ENCODE measurements at places on chromosomes 2 and 18.

DNA sequence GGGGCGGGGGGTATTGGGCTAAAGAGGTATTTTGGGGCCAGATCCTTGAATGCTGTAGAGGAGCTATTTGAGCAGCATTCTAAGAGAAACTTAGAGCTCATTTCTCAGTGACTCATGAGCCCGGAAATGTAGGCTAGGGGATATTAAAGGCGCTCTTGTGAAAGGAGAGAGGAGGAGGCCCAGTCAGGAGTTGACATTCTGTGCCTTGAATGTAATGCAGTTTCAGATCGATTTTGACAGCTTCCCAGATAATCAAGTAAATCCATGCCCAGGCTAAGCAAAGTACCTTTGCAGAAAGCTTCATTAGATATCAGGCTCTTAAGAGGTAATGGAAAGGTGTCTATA is 1.5 kb downstream of the CAB39 start:
- peaks cover 11% of the 10 kb centered on the region for H3K4me1 ChIP-seq
- H3K27me3 ChIP-seq = no peaks in the 10 kb centered on the region
- peak overlapping the region; percentile 94 for H3K4me3 ChIP-seq
- H3K27ac ChIP-seq = peak overlapping the region; percentile 52
- DNase-seq = peak; percentile 27

GRCh38 chr2:64716569-64716968 is 62.9 kb upstream of the SERTAD2 start:
- DNase-seq = no peak
- no peaks in the 10 kb centered on the region for H3K36me3 ChIP-seq
- no peaks in the 10 kb centered on the region for H3K4me1 ChIP-seq
- H3K27ac ChIP-seq = no peak overlapping the region
- H3K4me3 ChIP-seq = no peak overlapping the region
- H3K27me3 ChIP-seq = no peaks in the 10 kb centered on the region

DNA sequence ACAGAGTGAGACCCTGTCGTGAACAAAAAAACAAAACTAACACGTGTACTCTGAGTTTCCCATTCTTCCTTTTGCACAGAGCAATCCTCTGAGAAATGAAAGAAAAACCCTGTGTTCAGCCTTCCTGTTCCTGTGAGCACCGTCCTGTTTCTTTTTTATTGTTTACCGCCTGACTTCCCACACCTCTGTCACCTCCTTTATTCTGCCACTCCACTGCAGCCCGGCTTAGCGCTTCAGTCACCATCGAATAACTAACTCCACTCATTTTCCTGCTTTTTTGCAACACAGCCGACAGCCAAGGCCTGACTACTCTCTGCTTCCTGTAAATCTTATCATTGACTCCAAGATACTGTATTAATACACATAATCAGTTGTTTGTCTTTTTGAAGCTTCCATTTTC is 40.9 kb downstream of the TGOLN2 start:
- peaks cover 11% of the 10 kb centered on the region for H3K4me1 ChIP-seq
- H3K27ac ChIP-seq = no peak overlapping the region
- no peak overlapping the region for H3K4me3 ChIP-seq

- no peak overlapping the region for H3K27ac ChIP-seq
- H3K27me3 ChIP-seq = no peaks in the 10 kb centered on the region
- no peak overlapping the region for H3K4me3 ChIP-seq
- no peak for DNase-seq
- H3K4me1 ChIP-seq = peaks cover 7% of the 10 kb centered on the region
- H3K36me3 ChIP-seq = no peaks in the 10 kb centered on the region
Measured at GRCh38 chr2:181848261-181848886, 43.2 kb upstream of the ITPRID2 start.

- H3K4me1 ChIP-seq = no peaks in the 10 kb centered on the region
- no peak for DNase-seq
- no peaks in the 10 kb centered on the region for H3K27me3 ChIP-seq
- H3K36me3 ChIP-seq = no peaks in the 10 kb centered on the region
- H3K4me3 ChIP-seq = no peak overlapping the region
Measured at GRCh38 chr2:164084066-164084465, 348.3 kb upstream of the FIGN start.

- no peaks in the 10 kb centered on the region for H3K27me3 ChIP-seq
- H3K4me3 ChIP-seq = no peak overlapping the region
- no peaks in the 10 kb centered on the region for H3K4me1 ChIP-seq
- H3K36me3 ChIP-seq = no peaks in the 10 kb centered on the region
- H3K27ac ChIP-seq = no peak overlapping the region
Measured at GRCh38 chr2:51218047-51218446, 186.1 kb upstream of the NRXN1 start.

- no peaks in the 10 kb centered on the region for H3K36me3 ChIP-seq
- no peaks in the 10 kb centered on the region for H3K27me3 ChIP-seq
- no peak overlapping the region for H3K4me3 ChIP-seq
- no peak for DNase-seq
Measured at GRCh38 chr2:142741764-142742269, 135.6 kb upstream of the KYNU start.

DNA sequence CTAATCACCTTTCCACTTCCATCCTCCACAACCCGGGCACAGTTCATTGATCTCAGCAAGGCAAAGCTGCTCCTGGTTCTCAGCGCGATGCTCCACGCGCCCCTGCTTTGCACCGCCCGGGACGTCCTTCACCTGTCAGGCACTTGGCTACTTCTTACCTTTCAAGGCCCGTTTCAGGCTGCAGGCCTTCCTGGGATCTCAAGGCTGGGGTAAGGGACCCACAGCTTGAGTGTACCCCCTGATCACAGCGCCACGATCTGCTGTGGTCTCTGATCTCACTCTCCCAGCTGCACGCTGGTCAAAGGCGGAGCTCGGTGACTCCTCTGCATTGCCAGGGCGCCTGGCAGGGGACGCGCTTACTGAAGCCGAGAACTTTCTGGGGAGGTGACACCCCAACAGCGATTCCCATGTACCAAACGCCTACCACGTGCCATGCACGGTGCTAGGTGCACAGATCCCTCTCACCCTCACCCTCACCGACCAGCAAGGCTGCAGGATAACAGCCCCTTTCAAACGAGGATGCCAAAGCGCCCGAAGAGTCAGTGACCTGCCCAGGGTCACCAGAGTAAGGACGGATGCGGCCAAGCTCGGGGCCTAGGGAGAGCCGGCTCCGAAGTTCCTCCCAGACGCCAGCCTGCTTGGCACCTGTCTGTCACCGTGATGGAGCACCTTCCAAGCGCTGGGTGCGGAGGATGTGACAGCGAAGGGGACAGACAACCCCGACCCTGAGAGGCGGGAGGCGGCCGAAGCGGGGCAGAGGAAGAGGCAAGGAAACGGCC is 818 bp downstream of the ITGB1BP1 start:
- no peaks in the 10 kb centered on the region for H3K36me3 ChIP-seq
- peaks cover 36% of the 10 kb centered on the region for H3K4me1 ChIP-seq
- peak overlapping the region; percentile 80 for H3K27ac ChIP-seq
- DNase-seq = peak; percentile 38
- H3K4me3 ChIP-seq = peak overlapping the region; percentile 94
- no peaks in the 10 kb centered on the region for H3K27me3 ChIP-seq

- H3K4me1 ChIP-seq = peaks cover 50% of the 10 kb centered on the region
- H3K27ac ChIP-seq = peak overlapping the region; percentile 82
- H3K36me3 ChIP-seq = 0 out of 2 replicates have a peak, but pooled peaks cover 5% of the 10 kb centered on the region
- DNase-seq = no peak
- no peaks in the 10 kb centered on the region for H3K27me3 ChIP-seq
- H3K4me3 ChIP-seq = no peak overlapping the region
Measured at GRCh38 chr2:200471928-200472645, 37.8 kb downstream of the KCTD18 start.

- no peak overlapping the region for H3K27ac ChIP-seq
- no peaks in the 10 kb centered on the region for H3K36me3 ChIP-seq
- no peak overlapping the region for H3K4me3 ChIP-seq
- H3K4me1 ChIP-seq = peaks cover 26% of the 10 kb centered on the region
Measured at GRCh38 chr2:39838589-39838988, 59.5 kb upstream of the THUMPD2 start.

- no peaks in the 10 kb centered on the region for H3K4me1 ChIP-seq
- no peak overlapping the region for H3K27ac ChIP-seq
- no peak for DNase-seq
- no peaks in the 10 kb centered on the region for H3K27me3 ChIP-seq
Measured at GRCh38 chr2:199814101-199814816, 36.7 kb downstream of the FTCDNL1 start.

DNA sequence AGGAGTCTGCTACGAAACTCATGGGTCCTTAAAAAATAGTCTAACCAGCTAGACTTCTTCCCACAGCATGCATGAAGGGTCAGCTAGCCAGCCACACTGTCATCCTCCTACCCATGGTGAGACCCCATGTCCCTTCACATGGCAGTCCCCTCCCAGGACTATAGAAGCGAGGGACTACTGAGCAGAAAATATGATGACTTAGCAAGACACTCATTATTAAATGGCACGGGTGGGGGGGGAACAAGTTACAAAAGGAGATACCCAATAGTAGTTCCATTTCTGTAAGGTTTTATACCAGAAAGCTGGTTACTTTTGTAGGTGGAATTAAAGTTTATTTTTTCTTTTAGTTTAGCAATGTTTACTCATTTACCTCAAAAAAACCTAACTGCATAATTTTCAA is 31.5 kb downstream of the ST8SIA5 start:
- no peak overlapping the region for H3K27ac ChIP-seq
- no peaks in the 10 kb centered on the region for H3K4me1 ChIP-seq
- DNase-seq = no peak
- no peaks in the 10 kb centered on the region for H3K36me3 ChIP-seq
- H3K4me3 ChIP-seq = no peak overlapping the region

DNA sequence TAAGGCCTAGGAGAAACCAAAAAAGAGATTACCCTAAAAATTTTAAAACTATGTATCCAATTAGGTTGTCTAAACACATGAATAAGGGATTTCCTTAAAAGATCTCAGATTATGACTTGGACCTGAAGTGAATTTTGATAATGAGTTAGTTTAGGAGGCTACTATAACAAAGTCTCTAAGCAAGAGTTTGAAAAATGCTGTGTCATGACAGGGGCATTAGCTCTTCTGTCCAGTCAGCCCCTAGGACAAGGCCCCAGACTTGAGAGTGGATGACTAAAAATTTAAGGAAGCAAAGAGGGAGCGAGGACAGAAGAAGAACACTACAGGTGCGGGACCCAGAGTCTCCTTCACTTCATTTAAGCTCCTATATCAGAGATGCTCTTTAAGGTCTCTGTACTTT is 135.9 kb downstream of the DTNB start:
- no peaks in the 10 kb centered on the region for H3K4me1 ChIP-seq
- H3K27me3 ChIP-seq = no peaks in the 10 kb centered on the region
- DNase-seq = no peak
- no peak overlapping the region for H3K4me3 ChIP-seq
- no peaks in the 10 kb centered on the region for H3K36me3 ChIP-seq
- H3K27ac ChIP-seq = no peak overlapping the region

DNA sequence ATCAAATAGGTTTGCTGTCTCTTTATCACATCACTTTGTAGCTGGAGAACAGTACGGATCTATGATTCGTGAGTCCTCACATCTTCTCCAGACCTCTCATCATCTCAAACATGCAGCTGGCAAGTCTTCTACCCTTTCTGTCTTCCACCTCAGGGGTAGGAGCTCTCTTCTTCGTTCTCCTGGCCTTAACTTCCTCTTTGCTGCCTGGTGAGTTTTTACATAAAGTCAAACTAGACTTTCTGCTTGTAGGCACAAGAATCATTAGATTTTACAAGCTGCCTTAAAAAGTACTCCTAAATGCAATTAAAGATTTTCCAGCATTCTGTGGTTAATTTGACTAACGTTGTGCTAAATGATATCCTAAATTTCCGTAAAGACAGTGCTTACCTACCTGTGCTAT is 43.7 kb upstream of the TANK start:
- no peak overlapping the region for H3K4me3 ChIP-seq
- no peak overlapping the region for H3K27ac ChIP-seq
- no peaks in the 10 kb centered on the region for H3K27me3 ChIP-seq
- H3K4me1 ChIP-seq = no peaks in the 10 kb centered on the region
- DNase-seq = no peak
- no peaks in the 10 kb centered on the region for H3K36me3 ChIP-seq

GRCh38 chr2:95079199-95079683 is 42.4 kb downstream of the MRPS5 start:
- no peaks in the 10 kb centered on the region for H3K27me3 ChIP-seq
- no peaks in the 10 kb centered on the region for H3K4me1 ChIP-seq
- no peak overlapping the region for H3K27ac ChIP-seq
- H3K4me3 ChIP-seq = no peak overlapping the region

GRCh38 chr18:9068346-9068745 is 34.2 kb upstream of the NDUFV2 start:
- no peak for DNase-seq
- H3K4me1 ChIP-seq = peaks cover 68% of the 10 kb centered on the region
- H3K27me3 ChIP-seq = no peaks in the 10 kb centered on the region
- H3K27ac ChIP-seq = peak overlapping the region; percentile 96
- H3K4me3 ChIP-seq = no peak overlapping the region

GRCh38 chr2:170446078-170446477 is 268.1 kb downstream of the MYO3B start:
- H3K27ac ChIP-seq = no peak overlapping the region
- H3K27me3 ChIP-seq = no peaks in the 10 kb centered on the region
- no peak overlapping the region for H3K4me3 ChIP-seq
- no peaks in the 10 kb centered on the region for H3K4me1 ChIP-seq
- H3K36me3 ChIP-seq = no peaks in the 10 kb centered on the region

- H3K27ac ChIP-seq = no peak overlapping the region
- H3K27me3 ChIP-seq = no peaks in the 10 kb centered on the region
- no peak for DNase-seq
- no peaks in the 10 kb centered on the region for H3K36me3 ChIP-seq
- H3K4me1 ChIP-seq = peaks cover 58% of the 10 kb centered on the region
Measured at GRCh38 chr18:63189817-63190216, 129.8 kb downstream of the BCL2 start.

GRCh38 chr2:39782591-39782990 is 3.5 kb upstream of the THUMPD2 start:
- H3K27me3 ChIP-seq = no peaks in the 10 kb centered on the region
- H3K36me3 ChIP-seq = no peaks in the 10 kb centered on the region
- no peak overlapping the region for H3K4me3 ChIP-seq

DNA sequence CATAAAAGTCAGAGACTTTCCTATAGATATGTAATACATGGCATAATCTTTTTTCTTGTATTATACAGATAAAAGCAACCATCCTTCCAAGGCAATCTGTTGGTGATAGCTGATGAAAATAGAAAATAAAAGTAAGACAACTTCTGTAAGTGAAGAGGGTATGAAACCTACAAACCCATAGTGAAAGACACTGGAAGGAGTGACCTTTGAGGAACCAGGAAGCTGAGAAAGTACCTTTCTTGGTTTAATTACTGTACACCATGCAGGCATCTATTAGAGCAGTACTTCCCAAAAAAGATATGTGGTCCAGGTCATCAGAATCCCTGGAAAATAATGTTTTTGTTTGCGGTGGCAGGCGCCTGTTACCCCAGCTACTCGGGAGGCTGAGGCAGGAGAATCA is 906.6 kb upstream of the KLHL29 start:
- H3K4me3 ChIP-seq = no peak overlapping the region
- no peaks in the 10 kb centered on the region for H3K27me3 ChIP-seq
- H3K4me1 ChIP-seq = no peaks in the 10 kb centered on the region
- H3K36me3 ChIP-seq = no peaks in the 10 kb centered on the region

Measured in MM.1S (cell line).